ENCODE measurements at places on chromosomes 5 and 9.

DNA sequence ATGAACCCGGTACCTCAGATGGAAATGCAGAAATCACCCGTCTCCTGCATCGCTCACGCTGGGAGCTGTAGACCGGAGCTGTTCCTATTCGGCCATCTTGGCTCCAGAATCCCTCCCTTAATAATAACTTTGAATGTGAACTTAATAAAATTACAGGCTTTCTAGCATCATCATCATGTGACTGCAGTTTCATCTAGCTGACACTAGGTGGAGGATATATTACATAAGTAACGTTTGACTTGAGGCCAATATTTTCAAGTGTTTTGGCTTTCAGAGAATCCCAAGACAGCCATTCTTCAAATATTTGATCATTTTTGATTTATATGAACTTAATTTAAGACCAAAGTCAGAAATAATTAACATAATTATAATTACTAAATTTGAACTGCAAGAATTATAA lies 474.9 kb upstream of the CDH10 start:
- no peak for DNase-seq

DNA sequence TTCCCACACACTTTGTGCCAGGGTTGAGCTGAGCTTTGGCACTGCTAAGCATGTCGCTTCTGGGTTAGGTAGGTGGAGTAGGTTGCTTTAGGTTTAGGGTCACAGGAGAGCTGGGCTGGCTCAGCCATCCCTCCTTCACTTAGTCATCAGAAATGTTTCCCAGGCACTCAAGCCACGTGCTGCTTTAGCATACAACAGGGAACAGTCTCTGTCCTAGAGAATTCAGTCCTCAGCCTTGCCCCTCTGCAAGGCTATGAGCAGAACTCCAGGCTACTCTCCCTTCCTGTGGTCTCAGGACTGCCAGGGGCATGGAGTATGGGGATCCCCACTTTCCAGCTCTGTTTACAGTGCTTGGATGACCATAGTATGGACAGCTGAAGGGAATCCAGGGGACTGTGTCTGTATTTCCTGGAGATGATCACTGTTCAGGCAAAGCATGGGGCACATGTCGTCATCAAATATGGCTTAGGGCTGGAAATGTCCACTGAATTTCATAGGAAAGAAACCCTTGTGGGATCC lies 7.5 kb upstream of the ANKRD33B start:
- DNase-seq, result no peak

DNA sequence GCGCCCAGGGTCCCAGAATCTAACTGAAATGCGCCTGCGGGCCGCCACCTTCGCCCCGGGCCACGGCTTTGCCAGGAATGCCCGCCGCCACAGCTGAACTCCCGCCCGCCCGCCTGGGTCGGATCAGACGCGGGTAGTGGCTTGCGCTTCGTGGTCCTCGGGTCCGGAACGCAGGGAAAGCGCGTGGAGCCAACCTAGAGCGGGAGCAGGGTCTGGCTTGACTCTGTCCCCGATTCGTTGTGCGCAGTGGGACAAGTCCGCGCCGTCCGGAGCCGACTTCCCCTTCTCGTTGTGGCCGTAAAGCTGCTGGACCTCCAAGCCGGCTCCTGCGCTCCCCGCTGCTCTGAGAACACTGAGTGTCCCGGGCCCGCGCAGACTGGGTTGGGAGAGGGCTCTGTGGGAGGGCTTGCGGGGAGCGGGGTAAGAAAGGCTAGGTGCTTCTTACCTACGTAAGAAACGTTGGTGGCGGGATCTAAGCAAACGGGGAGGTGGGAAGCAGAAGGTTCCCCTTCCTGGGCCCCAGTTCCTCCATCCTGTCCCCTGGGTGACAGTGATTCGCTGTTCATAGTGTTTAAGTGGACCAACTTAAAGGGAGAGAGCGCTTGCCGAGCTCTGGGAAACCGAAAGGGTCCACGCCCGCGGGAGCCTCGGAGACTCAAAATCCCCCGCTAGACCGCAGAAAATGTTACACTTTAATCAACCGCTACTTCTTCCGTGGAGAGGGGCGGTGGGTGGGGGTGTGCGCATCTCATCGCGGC lies 4.4 kb upstream of the FOXE1 start:
- DNase-seq, result peak; percentile 25

DNA sequence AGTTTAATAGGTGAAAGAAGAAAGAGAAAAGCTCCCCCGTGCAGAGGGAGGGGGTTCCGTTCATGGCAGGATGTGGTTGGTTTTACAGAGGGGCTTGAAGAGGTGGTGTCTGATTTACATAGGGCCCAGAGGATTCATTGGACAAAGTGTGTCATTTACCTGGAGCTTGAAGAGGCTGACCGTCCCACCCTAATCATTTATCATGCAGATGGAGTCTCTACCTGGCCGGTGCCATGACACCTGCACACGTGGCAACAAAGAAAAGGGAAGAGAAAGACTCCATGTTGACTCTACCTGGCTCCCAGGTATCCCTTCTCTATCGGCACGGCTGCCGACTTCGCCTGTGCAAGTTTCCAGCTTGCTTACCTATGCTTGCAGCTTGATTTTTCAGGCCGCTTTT lies 35.3 kb upstream of the PRRC2B start:
- no peak for DNase-seq

GRCh38 chr5:15440434-15440833 lies 59.5 kb upstream of the FBXL7 start:
- no peak for DNase-seq

DNA sequence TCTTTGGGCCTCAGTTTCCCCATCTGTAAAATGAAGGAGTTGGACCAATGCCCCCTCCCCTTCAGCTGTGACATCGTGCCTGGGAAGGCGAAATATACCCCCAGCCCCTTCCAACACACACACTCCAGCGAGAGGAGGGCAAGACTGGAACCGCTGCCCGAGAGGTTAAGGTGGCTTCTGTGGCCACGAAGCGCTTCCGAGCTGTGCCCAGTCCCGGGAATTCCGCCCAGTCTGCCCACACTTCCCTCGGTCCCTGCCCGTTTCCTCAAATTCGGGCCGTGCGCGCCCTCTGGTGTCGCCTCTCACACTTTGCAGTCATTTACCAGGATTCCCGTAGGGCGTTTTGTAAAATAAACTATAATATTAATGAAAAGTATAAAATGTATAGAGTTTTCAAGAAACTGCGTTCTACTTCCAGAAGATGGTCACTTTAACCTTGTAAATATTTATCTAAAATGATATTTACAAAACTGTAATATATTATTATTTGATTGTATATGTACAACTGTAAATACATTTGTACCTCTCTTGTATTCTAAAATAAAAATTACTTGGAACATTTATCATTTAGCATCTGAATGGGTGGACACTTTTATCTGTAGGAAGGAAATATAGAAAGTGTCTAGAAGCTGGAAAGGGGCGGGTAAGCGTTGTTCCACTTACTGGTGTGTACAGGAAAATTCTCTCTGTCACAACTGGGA lies 11.0 kb upstream of the EXOSC2 start:
- peak; percentile 54 for DNase-seq

- DNase-seq, result no peak
Measured at GRCh38 chr5:33679791-33680190, 212.0 kb downstream of the ADAMTS12 start.

GRCh38 chr9:110969971-110970386 lies 68.3 kb downstream of the LPAR1 start:
- DNase-seq, result no peak

- DNase-seq, result no peak
Measured at GRCh38 chr5:68744206-68744605, 349.6 kb upstream of the SLC30A5 start.

DNA sequence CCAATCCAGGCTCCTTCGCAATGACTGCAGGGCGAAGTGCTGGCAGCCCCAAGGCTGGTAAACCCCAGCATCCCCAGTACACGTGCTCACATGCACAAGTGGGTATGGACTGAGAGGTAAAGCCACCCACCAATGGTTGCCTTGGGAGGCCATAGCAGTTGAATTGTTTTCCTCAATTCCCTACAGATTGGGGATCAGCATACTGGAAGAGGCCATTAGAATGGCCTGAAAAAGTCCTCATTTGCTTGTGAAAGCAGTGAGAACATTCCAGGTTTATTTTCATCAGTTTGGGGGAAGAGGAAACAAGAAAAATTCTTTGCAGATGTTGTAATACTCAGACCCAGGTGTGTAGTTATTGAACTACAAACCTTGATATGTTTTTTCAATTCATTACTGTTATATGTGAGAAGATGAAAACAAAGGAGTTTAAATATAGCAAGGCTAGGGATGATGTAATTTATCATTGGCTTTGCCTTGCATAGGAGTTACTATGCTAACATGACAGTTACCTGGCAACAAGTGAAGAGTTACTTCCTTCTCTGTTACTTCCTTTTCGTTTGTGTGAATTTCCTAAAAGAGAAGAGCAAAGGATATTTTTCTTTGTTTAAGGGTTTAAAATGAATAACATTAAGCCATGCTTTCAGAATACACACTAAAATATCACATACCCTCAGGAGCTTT lies 36.4 kb downstream of the MTMR12 start:
- no peak for DNase-seq

DNA sequence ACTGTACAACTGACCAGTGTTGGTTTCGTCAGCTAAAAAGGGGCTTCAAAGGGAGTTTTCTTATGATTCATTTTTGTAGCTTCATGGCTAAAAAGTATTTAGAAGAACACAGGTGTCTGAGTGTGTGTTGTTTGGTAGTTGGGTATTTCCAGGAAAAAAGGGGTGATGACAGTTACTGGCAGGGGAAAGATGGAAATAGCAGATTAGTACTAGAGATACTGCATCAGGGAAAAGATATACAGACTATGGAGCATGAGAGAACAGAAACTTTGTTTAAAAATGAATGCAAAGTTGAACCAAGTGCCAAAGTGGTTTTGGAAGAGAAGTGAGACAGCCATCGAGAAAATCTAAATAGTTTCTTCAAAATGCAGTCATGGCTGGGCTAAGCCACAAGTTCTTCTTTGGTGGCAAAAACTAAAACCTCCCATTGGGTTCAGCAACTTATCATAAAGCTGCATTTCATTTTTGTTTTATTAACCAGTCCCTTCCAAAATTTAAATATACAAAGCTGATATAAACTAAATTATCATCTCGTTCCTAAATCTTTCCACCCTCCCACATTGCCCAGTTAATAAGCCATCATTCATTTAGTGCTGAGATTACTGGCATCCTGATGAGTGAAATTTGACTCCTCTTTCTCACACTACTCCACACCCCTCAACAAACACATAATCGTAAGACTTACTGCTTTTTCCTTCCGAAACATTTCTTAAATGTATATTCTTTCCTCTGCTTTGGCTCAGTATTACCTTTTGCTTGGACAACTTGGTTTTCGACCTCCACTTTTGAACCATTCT lies 33.5 kb downstream of the ELL2 start:
- no peak for DNase-seq

DNA sequence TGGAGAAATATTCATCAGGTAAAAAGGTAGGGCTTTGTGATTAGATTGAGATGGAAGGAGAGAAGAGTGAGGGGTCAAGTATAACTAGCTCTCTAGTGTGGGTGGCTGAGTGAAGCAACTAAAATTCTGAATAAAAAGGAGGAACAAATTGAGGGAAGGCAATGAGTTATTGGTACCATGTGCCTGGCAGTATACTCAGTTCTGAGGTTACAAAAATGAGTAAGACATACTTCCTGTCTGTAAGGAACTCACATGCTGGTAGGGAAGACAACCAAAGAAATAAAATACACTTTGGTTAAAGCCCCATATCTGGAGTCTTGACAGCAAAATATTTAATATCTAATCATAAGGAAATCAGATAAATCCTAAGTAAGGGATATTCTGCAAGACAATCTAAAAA lies 476.8 kb upstream of the C9orf72 start:
- no peak for DNase-seq

GRCh38 chr9:114069476-114070187 lies 8.5 kb downstream of the AMBP start:
- no peak for DNase-seq

DNA sequence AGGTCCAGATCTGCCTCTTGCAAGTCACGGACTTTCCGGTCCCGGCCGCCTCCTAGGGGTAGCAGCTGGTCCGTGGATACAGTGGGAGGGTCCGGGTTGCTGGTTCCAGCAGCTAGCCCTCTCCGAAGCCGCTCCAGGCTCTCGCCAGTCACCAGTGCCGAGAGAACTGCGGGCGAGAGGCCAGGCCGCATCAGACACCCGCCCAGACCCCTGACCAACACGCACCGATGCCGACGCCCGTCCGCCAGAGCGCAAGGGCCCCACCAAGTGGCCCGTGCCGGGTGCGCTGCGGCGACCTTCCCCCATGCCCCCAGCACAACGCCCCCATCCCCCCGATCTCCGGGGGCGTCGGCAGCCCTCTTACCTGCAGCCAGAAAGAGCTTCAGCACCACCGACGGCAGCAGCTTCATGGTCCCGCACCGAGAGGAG lies 470 bp downstream of the HBEGF start:
- peak; percentile 13 for DNase-seq

GRCh38 chr5:32388432-32389129 lies 56.0 kb downstream of the ZFR start:
- DNase-seq, result no peak

GRCh38 chr9:98962181-98962560 lies 18.5 kb downstream of the COL15A1 start:
- no peak for DNase-seq

GRCh38 chr5:147081311-147081764 lies 153.5 kb upstream of the STK32A start:
- DNase-seq, result no peak
